ENCODE measurements at places on chromosomes 6 and 20. TPM values are rescaled to one million over a fixed set of nuclear protein-coding genes. Genes with fewer than 3 reads are reported as not detected.

RCAN2 gene
- 202 TPM for total RNA-seq

PTCHD4 gene
- total RNA-seq: 17.4 TPM

HDGFL1 gene
- 1.3 TPM for total RNA-seq

MAFB gene
- 18.4 TPM for total RNA-seq

PACSIN1 gene
- total RNA-seq: 373 TPM

DLL1 gene
- total RNA-seq: 21.8 TPM

PCK1 gene
- total RNA-seq: not detected

EYA2 gene
- 12.2 TPM for total RNA-seq

ASIP gene
- not detected for total RNA-seq
